Activated CD4-positive, alpha-beta T cell treated with anti-CD3 and anti-CD28 coated beads, Interleukin-2, amount 50 U/mL, for 4 hours (primary cell): ENCODE measurements at places on chromosomes 3 and 15.
A peak's percentile ranks its signal among the peaks of the same experiment; 100 is the strongest.

GRCh38 chr3:125051715-125052581 lies 3.8 kb downstream of the HEG1 start:
- peak; percentile 75 for DNase-seq

- no peak for DNase-seq
Measured at GRCh38 chr3:55906896-55907295, 419.8 kb upstream of the WNT5A start.

- no peak for DNase-seq
Measured at GRCh38 chr3:186974824-186975313, 44.5 kb downstream of the ST6GAL1 start.

GRCh38 chr3:170473358-170473757 lies 54.7 kb downstream of the CLDN11 start:
- no peak for DNase-seq

DNA sequence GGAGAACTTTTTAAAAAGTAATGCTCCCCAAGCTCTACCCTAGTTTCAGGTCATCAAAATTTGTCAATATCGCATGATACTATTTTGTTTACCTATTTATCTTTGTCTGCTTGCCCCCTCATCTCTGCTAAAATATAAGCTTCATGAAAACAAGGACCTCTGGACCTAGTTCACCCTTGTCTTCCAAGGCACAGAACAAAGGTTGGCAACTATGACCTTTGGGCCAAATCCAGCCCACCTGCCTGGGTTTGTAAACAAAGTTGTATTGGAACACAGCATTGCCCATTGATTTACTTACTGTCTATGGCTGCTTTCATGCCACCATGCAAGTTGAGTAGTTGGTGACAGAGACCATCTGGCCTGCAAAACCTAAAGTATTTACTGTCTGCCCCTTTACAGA lies 462.2 kb upstream of the SUCLG2 start:
- DNase-seq = no peak

- no peak for DNase-seq
Measured at GRCh38 chr3:111012388-111013248, 59.0 kb upstream of the NECTIN3 start.

DNA sequence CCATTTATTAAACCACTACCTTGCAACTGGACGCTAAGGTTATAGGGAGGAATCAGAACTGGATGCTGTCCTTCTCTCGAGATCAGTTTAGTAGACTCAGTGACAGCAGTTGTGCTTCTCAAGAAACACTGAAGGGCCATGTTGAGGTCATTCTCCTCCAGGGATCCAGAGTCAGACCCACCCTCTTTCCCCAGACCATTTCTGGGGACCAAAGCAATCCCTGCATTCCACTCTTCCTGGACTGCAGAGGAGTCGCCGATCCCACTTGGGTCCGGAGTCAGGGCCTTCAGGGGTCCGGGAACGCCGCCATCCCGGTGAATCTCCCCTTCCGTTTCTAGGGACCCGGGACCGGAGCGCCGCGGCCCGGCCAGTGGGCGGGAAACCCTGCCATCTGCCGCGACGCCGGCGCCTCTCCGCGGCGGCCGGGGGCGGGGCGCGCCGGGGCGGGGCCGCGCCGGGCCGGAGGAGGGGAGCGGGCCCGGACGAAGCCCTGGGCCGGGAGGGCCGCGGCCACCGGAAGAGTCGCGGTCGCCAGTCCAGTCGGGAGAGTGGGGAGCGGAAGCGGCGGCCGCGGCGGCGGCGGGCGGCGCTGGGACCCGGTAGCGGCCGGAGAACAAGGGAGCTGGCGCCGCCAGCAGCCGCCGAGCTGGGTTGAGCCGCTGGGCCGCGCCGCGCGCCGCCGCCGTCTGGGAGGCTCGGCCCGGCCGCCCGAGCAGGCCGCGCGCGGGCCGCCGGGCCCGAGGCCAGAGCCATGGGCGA lies at the start of gene DVL3:
TSS of gene DVL3 (plus strand) at position 493 of the 759 bp plus-strand sequence. CDS start at position 752, 259 bp downstream.
- no peak for DNase-seq

DNA sequence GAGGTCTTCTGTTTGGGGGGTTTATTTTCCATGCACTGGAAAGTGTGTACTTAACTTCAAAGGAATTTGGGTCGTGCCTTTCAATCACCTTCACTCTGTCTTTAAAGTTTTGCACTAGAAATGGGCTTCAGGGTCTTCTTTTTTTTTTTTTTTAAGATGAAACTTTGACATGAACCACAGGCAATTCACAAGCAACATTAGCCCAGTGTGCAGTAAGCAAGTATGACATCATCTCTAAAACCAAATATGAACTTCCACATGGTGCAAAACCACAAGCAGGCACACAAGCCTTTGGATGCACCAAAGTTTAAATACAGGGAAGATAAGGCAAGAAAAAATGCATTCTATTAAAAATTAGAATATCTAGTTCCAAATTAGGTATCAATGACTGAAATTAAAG lies 381.9 kb downstream of the ERC2 start:
- DNase-seq = no peak

DNA sequence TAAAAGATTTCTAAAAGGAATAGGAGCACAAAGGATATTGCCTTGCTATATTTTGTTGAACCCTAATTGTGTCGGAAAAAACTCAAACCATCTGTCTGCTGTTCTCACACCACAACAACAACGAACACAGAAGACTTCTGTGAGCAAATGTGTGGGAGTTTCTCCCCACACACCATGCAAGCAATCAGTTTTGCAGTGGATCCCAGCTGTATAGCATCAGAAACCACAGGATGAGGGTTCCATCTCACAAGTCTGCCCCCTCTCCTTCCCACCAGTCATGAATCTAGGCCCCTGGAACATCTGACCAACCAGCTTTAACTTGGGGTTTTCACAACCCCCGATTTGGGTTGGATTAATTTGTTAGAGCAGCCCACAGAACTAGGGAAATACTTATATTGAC lies 91.3 kb upstream of the SLC4A7 start:
- no peak for DNase-seq

GRCh38 chr3:186342197-186342596 lies 19.8 kb downstream of the DGKG start:
- DNase-seq = no peak
